ENCODE measurements at places on chromosomes 16 and 17.

- peak; percentile 50 for DNase-seq
Observed at GRCh38 chr16:22300427-22301071, 3.3 kb downstream of the POLR3E start.

DNA sequence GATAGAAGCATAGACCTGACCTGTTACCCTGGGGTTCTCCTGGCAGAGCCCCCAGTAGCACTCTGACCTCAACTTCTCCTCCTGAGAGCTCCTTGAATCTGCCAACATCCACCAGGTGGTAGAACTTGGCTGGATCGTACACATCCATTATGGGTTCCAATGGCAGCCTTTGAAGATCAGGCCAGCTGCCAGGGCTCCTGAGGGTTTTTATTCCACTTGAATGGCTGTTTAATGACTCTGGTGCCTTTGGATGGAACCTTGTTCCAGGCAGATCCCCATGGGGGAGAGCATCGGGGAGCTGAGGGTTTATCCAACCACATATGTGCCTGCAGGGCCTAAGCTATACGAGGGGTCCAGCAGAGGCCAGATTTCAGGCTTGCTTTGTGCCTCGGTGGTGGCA is 47.1 kb upstream of the CLEC19A start:
- DNase-seq, result no peak

- DNase-seq, result no peak
Observed at GRCh38 chr16:67040906-67041305, 12.0 kb downstream of the CBFB start.

DNA sequence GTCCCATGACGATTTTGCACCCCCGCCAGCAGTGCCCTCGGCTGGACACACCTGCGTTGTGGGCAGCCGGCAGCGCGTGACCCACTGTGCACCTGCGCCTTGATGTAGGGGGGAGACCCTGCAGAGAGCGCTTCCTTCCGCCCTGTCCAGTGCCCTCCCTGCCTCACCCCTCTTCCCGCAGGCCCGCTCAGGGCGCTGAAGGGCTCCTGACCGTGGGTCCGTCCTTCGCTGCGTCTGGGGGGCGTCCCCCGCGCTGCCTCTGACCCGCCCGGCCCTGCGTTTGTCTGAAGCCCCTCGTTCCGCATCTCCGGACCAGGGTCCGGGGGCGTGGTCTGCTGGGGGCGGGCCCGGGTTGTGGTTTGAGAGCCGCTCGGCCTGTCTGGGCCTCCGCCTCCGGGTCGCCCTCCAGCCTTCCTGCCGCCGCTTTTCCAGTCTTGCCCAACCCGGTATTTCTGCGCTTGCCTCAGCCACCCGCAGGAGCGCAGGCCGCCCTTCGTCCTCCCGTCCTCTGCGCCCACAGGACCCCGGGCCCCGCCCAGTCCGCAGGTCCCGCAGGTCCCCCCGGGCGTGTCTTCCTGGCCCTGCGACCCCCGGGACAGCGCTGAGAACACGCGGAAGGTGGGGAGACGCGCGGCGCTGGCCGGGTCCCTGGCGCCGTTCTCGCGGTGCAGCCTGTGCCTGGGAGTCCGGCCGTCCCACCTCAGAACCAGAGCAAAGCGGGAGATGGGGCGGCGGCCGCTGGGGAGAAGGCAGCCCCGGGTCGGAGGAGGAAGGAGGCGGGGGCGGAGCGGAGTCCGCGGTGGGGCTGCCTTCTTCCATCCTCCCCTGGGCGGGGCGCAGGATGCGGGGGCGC is 4.0 kb upstream of the IL17C start:
- peak; percentile 62 for DNase-seq
